ENCODE measurements at places on chromosomes 5 and 9. TPM values are rescaled to one million over a fixed set of nuclear protein-coding genes. Genes with fewer than 3 reads are reported as not detected.

- no peaks in the 10 kb centered on the region for H3K27me3 ChIP-seq
- no peaks in the 10 kb centered on the region for H3K4me1 ChIP-seq
- H3K4me3 ChIP-seq: no peak overlapping the region
Observed at GRCh38 chr9:130963337-130963908, 24.4 kb upstream of the FIBCD1 start.

DNA sequence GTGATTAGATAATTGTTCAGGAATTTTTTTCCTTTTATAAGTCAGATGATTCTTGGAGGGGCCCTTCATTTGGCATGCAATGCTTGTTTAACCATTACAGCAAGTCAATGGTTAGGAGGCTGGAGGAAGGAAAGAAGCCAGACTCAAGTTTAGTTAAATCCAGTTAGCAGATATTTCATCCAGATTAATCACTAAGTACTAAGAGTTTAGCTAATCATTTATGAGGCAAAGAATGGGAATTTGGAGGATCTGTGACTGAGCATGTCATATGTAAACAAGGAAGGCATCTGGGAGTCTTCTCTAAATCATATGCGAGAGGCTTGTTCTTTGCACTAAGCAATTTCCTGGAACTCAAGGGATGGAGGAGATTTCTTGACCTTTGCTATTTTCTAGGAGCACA is 145.3 kb upstream of the SGCD start:
- H3K27ac ChIP-seq: no peak overlapping the region
- H3K4me1 ChIP-seq: peaks cover 9% of the 10 kb centered on the region
- H3K27me3 ChIP-seq: no peaks in the 10 kb centered on the region
- DNase-seq: no peak
- H3K4me3 ChIP-seq: no peak overlapping the region

GRCh38 chr9:135887021-135887507 is 20.3 kb downstream of the CAMSAP1 start:
- H3K27me3 ChIP-seq: no peaks in the 10 kb centered on the region
- no peak overlapping the region for H3K27ac ChIP-seq
- H3K4me3 ChIP-seq: no peak overlapping the region
- H3K36me3 ChIP-seq: no peaks in the 10 kb centered on the region
- H3K4me1 ChIP-seq: peaks cover 28% of the 10 kb centered on the region

DNA sequence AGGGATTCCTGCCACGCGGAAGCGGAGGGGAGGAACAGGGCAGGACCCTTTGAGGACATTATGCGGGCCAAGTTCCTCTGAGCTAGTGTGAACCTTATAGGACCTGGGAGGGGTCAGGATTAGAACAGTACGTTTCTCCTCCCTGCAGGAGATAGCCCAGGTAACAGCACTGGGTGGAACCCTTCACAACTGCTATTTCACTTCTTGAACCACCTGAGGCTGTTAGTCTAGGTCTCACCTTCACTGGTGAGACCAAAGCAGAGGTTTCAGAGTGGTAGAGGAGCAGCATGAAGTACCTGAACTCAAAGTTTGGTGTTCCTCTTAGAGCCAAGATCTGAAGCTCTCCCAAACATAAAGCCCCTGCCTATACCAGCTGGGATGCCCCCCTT is 832 bp downstream of the EIF4EBP3 start:
- DNase-seq: no peak
- H3K27me3 ChIP-seq: no peaks in the 10 kb centered on the region

GRCh38 chr5:100496296-100496695 is 38.9 kb upstream of the FAM174A start:
- H3K4me1 ChIP-seq: no peaks in the 10 kb centered on the region
- H3K27ac ChIP-seq: no peak overlapping the region
- no peak for DNase-seq
- no peaks in the 10 kb centered on the region for H3K27me3 ChIP-seq

PHYKPL gene
- 20.5 TPM for total RNA-seq

DNA sequence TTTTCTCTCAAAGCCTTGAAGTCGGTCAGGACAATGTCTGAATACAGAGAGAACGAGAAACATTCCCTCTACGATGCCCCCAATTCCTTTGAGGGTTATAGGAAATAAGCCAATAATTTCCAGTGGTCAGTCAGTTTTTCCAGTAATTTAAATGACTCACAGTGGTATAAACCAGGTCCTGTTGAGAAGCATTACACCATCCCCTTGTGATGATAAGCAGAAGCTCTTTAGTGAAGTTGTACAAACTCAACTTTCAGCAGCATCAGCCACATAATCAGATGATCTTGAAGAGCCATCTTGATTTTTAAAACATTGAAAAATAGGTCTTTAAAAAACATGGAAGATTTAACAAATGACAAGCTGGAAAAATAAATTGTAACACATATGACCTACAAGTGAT is 173.9 kb upstream of the ZNF462 start:
- H3K27ac ChIP-seq: no peak overlapping the region
- H3K27me3 ChIP-seq: no peaks in the 10 kb centered on the region

DNA sequence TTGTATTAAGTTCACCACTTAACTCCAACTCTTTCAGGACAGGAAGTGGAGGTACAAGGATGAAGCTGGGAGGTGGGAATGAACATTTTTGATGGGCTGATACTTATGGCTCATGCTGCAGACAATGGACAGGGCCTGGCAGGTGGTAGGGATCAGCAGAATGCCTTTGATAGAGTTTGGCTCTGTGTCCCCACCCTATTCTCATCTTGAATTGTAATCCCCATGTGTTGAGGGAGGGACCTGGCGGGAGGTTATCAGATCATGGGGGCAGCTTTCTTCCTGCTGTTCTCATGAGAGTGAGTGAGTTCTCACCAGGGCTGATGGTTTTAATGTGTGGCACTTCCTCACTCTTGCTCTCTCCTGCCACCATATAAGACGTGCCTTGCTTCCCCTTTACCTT is 87.3 kb upstream of the PRLR start:
- no peaks in the 10 kb centered on the region for H3K27me3 ChIP-seq
- H3K27ac ChIP-seq: no peak overlapping the region
- H3K4me1 ChIP-seq: no peaks in the 10 kb centered on the region
- H3K4me3 ChIP-seq: no peak overlapping the region
- DNase-seq: peak; percentile 9

DNA sequence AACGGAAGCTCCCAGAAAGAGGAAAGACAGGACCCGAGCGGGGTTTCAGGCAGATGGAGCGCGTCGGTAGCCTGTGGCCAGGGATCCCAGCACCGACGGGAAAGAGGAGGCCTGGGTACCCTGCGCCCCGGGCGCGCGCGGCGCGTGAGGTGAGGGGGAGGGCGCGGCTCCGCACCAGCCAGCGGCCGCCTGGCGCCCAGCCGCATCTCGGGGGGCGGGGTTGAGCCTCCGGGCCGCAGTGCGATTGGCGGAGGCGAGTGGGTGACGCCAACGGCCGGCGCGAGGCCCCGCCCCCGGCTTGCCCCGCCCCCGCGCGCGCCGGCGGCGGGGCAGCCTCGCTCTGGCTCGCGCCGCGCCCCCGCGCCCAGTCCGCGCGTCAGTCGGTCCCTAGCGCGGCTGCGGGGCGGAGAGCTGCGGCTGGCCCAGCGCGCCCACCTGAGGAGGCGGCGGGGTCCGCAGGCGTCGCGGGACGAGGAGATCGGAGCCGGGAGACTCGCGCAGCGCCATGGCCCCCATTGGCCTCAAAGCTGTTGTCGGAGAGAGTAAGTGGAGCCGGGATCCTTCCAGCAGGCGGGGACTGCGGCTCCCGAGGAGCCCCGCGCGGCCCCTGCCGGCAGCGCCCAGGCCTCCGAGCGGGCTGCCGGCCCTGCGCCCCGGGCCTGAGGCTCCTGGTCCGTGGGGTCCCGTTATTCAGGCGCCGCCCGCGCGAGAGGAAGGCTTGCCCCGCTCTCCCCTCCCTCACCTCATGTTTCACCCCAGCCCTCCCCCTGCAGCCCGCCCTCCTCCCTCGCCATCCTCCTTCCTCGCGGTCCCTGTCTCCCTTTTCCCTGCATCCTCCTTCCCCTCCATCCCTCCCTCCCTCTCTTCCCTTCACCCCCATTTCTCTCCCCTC is at the start of gene STXBP1:
Gene STXBP1, plus strand, starts transcription at position 379 of the 892 bp plus-strand sequence. Its CDS starts 127 bp downstream, at position 506.
- peaks cover 22% of the 10 kb centered on the region for H3K4me1 ChIP-seq
- H3K36me3 ChIP-seq: no peaks in the 10 kb centered on the region
- peak; percentile 95 for DNase-seq

DNA sequence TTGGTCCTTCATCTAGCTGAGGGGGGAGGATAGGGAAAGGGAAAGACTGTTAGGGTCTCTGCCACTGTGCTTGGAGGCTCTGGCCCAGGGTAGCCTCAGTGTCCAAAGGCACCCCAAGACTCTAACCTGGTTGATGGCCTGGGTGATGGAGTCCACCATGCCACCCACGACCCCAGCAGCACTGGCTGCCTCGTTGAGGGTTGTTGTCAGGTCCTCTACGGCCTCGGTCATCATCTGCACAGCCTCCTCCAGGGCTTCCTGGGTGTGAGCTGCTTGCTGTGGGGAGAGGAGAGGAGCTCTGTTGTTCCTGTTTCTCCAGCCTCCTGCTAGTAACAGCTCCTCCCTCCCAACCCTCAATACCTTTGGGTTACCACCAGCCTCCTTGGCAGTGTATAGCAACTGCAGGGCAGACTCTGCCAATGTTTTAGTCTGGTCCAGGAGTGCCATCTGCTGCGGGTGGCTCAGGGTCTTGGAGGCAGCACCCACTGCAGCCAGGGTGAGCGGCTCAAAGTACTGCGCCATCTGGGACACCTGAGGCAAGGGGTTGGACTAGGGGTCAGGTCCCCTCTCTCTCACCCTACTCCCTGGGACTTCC is 16.2 kb upstream of the TPM2 start:
- no peaks in the 10 kb centered on the region for H3K27me3 ChIP-seq
- no peaks in the 10 kb centered on the region for H3K36me3 ChIP-seq
- DNase-seq: no peak
- no peaks in the 10 kb centered on the region for H3K4me1 ChIP-seq

DNA sequence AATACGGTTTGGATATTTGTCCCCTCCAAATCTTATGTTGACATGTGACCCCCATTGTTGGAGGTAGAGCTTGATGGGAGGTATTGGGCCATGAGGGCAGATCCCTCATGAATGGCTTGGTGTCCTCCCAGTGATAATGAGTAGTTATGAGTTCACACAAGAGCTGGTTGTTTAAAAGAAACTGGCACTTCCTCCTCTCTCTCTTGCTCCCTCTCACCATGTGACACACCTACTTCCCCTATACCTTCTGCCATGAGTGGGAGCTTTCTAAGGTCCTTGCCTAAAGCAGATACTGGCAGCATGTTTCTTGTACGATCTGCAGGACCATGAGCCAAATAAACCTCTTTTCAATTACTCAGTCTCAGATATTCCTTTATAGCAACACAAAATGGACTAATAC is 132.0 kb downstream of the PIK3R1 start:
- no peaks in the 10 kb centered on the region for H3K27me3 ChIP-seq
- DNase-seq: no peak
- H3K4me1 ChIP-seq: peaks cover 7% of the 10 kb centered on the region
- H3K27ac ChIP-seq: no peak overlapping the region

F12 gene
- 2.0 TPM for total RNA-seq

- no peaks in the 10 kb centered on the region for H3K27me3 ChIP-seq
- H3K27ac ChIP-seq: no peak overlapping the region
- DNase-seq: no peak
- H3K36me3 ChIP-seq: no peaks in the 10 kb centered on the region
Observed at GRCh38 chr5:91361055-91361701, 21.9 kb downstream of the ARRDC3 start.

- no peak for DNase-seq
- no peaks in the 10 kb centered on the region for H3K27me3 ChIP-seq
- H3K4me3 ChIP-seq: no peak overlapping the region
Observed at GRCh38 chr5:78530342-78531096, 118.1 kb downstream of the LHFPL2 start.

GNE gene
- 26.8 TPM for total RNA-seq

DNA sequence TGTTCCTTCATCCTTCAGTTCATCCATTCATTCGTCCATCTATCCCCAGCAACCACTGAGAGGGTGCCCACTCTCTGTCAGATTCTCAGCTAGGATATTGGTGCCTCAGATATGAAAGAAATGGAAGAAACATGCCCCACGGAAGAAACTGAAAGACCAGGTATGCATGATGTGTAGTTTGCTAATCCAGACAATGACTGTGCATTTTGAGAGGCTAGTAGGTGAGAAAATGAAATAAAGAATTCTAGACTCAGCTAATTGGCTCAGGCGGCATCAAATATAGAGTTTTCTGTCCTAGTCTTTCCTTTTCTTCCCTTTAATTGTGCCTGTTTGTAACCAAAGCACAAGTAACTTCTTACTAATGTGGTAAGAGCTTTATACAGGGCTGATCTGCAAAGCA is 104.7 kb downstream of the PDZD2 start:
- DNase-seq: no peak
- no peak overlapping the region for H3K27ac ChIP-seq
- H3K27me3 ChIP-seq: no peaks in the 10 kb centered on the region
- H3K4me3 ChIP-seq: no peak overlapping the region
- peaks cover 6% of the 10 kb centered on the region for H3K4me1 ChIP-seq
- H3K36me3 ChIP-seq: no peaks in the 10 kb centered on the region

KIF4B gene
- total RNA-seq: not detected

DNA sequence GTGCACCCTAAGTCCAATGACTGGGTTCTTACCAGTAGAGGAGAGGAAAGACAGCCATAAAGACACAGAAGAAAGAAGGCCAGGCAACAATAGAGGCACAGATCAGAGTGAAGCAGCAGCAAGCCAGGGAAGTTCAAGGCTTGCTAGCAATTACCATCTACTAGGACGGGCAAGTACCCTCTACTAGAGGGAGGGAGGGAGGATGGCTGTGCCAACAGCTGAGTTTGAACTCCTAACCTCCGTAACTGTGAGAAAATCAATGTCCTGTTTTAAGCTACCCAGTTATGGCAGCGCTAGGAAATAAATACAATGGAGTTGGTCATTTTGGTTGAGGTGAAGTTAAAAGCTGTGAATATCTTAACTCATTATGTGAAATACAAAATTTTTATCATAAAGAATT is 991.8 kb upstream of the CTNND2 start:
- no peak overlapping the region for H3K4me3 ChIP-seq
- no peaks in the 10 kb centered on the region for H3K4me1 ChIP-seq
- H3K36me3 ChIP-seq: no peaks in the 10 kb centered on the region
- no peak overlapping the region for H3K27ac ChIP-seq
- no peaks in the 10 kb centered on the region for H3K27me3 ChIP-seq

WDR31 gene
- 3.2 TPM for total RNA-seq

GRCh38 chr5:102799017-102799416 is 43.9 kb downstream of the PAM start:
- no peaks in the 10 kb centered on the region for H3K27me3 ChIP-seq
- no peak overlapping the region for H3K27ac ChIP-seq
- peaks cover 71% of the 10 kb centered on the region for H3K4me1 ChIP-seq
- no peak for DNase-seq
- H3K4me3 ChIP-seq: no peak overlapping the region

DNA sequence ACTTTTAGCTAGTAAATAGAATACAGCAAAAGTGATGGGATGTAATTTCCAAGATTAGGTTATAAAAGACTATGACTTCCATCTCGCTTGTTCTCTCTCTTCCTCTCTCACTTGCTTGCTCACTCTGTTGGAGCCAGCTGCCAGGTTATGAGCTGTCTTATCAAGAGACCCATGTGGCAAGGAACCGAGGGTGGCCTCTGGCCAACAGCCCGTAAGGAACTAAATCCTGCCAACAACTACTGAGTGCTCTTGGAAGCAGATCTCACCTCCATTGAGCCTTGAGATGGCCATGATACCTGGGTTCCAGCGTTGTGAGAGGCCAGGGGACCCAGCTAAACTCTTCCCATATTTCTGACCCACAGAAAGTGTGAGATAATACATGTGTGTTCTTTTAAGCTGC is 636.1 kb downstream of the ACTL7B start:
- no peak overlapping the region for H3K4me3 ChIP-seq
- no peak for DNase-seq

Data from neural progenitor cell (in vitro differentiated cells).